Neural crest cell (in vitro differentiated cells): ENCODE measurements at places on chromosomes 5 and 9.

DNA sequence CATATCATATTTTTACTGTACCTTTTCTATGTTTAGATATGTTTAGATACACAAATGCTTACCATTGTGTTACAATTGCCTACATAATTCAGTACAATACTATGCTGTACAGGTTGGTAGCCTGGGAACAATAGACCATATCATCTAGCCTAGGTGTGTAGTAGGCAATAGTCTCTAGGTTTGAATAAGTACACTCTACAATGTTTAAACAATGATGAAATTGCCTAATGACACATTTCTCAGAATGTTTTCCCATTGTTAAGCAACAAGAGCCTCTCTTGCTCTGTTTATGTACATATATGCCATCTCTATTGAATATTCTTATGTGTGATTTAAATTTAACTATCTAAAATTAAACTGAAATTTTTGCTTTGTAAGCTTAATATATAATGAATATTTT lies 209.6 kb upstream of the ST8SIA4 start:
- DNase-seq: no peak

GRCh38 chr5:76401801-76402250 lies 1.3 kb upstream of the IQGAP2 start:
- DNase-seq: no peak

DNA sequence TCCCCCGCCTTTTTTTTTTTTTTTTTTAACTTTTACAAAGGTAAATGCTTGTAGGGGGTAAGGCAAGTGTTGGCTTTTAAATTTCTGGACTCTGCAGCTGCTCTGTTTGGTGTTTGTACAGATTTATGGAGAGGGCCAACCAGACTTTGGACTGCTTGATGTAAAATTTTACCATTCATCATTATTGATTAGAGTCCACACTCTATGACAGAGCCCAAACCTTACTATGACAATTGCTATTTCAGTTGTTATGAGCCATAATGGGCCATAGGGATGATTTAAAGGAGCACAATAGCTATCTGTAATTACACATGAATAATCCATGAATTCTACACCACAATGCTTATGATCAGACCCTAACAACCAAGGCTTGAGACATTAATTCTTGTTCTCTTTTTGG lies 867.2 kb downstream of the NR2F1-AS1 start:
- no peak for DNase-seq

DNA sequence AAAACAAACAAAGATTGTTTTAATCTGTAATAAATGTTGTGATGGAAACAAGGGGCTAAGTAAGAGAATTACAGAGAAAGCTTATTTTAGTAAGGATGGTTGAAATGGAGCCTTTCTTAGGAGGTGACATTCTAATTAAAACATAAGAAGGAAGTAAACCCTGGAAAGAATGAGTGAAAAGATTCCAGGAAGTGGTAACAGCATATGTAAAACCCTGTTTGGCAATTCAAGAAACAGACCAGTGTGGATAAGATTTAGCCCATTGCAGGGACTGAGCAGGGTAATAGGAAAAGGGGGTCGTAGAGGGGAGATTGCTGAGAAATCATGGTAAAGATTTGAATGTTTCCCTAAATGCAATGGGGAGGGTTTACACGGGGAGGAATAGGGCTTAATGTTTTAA lies 21.6 kb upstream of the PIP5K1B start:
- no peak for DNase-seq

DNA sequence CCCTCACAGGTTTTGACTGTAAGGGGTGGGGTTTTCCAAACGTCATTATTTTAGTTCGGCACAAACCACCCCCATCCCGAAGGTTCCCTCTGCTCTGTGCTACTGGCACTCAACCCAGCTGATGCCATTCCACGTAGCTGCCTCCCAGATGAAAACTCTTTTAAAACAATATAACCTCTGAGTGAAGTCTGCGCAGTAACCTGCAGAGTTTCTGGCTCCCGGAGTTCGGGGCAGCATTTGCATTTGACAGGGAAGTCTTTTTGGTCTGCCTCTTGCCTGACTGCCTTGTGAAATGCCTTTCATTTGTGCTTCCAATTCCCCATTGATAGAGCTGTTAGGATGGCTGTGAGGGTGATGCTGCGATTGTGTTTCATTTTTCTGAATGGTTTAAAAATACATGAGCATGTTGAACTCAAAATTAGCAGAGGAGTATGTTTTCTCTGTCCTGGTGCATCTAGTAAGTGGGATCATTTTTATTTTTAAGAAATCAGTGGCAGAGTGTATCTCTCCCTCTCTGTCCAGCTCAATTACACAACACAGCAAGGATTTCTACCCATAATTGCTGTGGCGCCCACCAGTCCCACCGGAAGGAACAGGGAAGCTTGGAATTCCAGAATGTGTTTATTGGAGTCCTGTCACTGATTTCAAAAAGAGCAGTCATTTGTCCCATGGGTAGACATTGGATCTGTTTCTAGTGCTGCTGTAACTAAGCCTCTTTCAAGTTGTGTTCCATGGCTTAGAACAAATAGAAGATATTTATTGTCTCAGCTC lies 24.8 kb downstream of the ADCY2 start:
- DNase-seq: no peak

GRCh38 chr9:89357331-89358197 lies 39.3 kb downstream of the SECISBP2 start:
- no peak for DNase-seq
